HCT116 (cell line): ENCODE measurements at places on chromosomes 6 and 20. TPM values are rescaled to one million over a fixed set of nuclear protein-coding genes. Genes with fewer than 3 reads are reported as not detected.

NTSR1 gene
- 187 TPM for total RNA-seq

GRM1 gene
- total RNA-seq: not detected

PRIM2 gene
- total RNA-seq: 44.0 TPM

ECT2L gene
- total RNA-seq: not detected

BTN1A1 gene
- total RNA-seq: 0.32 TPM

CHRNA4 gene
- total RNA-seq: not detected

FAXC gene
- 4.7 TPM for total RNA-seq

ZNF322 gene
- 22.9 TPM for total RNA-seq

RAET1E gene
- 3.9 TPM for total RNA-seq

SLC35D3 gene
- total RNA-seq: not detected

COL11A2 gene
- 7.6 TPM for total RNA-seq

CLVS2 gene
- total RNA-seq: not detected

BMP6 gene
- 1.6 TPM for total RNA-seq

NSFL1C gene
- total RNA-seq: 93.4 TPM

SLC22A7 gene
- total RNA-seq: not detected

OR2H2 gene
- total RNA-seq: not detected

GSTA3 gene
- total RNA-seq: not detected

BICRAL gene
- 14.9 TPM for total RNA-seq

PSORS1C1 gene
- total RNA-seq: 9.8 TPM

MBOAT1 gene
- 11.7 TPM for total RNA-seq

TSPO2 gene
- total RNA-seq: not detected

MAS1 gene
- not detected for total RNA-seq

SLC17A1 gene
- total RNA-seq: not detected

SLC22A1 gene
- total RNA-seq: 0.86 TPM

SYNJ2 gene
- total RNA-seq: 23.9 TPM

CST2 gene
- total RNA-seq: not detected

PDE10A gene
- total RNA-seq: 0.37 TPM

TDRD6 gene
- 0.57 TPM for total RNA-seq

RNF146 gene
- 17.6 TPM for total RNA-seq

HTR1E gene
- not detected for total RNA-seq

OR2B6 gene
- total RNA-seq: 0.25 TPM

SLC2A10 gene
- total RNA-seq: 0.05 TPM

SYCP2 gene
- 0.59 TPM for total RNA-seq

FAM50B gene
- 0.86 TPM for total RNA-seq

ADAM33 gene
- total RNA-seq: not detected

OXT gene
- not detected for total RNA-seq

TTLL9 gene
- total RNA-seq: not detected

ERVFRD-1 gene
- total RNA-seq: not detected

FAM83C gene
- total RNA-seq: not detected
